ENCODE measurements at places on chromosomes 12 and 14.

GRCh38 chr12:108855284-108856169, 1.9 kb downstream of the SSH1 start:
- DNase-seq, result no peak

GRCh38 chr14:100602621-100603230, 15.5 kb upstream of the BEGAIN start:
- no peak for DNase-seq

DNA sequence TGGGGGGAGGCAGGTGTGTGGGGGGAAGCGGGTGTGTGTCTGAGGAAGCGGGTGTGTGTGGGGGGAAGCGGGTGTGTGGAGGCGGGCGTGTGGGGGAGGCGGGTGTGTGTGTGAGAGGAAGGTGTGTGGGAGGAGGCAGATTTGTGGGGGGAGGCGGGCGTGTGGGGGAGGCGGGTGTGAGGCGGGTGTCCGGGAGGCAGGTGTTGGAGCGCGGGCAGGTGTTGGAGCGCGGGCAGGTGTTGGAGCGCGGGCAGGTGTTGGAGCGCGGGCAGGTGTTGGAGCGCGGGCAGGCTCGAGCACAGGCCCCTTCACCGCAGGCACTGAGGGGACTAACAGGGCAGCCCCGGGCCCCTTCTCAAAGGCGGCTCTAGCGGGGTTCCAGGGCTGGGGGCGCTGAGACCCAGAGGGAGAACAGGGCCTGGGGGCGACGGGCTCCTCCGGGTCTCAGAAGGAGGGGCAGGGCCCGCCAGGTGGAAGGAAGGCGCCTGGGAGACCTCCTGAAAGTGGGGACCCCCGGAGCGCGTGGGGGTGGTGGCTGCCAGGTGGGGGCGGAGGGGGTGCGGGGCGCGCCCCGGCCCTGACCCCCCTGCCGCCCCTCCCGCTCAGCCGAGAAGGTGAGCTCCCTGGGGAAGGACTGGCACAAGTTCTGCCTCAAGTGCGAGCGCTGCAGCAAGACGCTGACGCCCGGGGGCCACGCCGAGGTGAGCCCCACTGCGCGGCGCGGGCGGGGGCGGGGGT, 3.2 kb downstream of the CRIP2 start:
- DNase-seq, result peak; percentile 42

GRCh38 chr12:8871068-8871467, 43.2 kb upstream of the PHC1 start:
- no peak for DNase-seq

DNA sequence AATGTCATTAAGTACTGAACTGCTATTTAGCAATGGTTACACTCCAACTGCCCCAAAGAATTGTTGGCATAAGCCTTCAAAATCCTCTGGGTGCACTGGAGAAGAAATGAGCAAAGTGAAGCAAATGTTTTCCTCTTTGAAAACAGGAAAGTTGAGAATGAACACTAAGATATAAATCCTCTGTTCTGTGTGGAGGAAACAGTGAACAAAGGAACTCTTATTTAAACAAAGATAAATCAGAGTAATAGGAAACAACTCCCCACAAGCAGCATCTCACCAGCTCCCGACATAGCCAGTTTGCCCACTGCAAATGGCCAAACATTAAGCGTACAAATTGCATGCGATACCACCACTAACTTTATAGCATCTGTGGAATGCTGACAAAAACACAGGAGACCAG, 54.0 kb downstream of the BCAT1 start:
- no peak for DNase-seq

DNA sequence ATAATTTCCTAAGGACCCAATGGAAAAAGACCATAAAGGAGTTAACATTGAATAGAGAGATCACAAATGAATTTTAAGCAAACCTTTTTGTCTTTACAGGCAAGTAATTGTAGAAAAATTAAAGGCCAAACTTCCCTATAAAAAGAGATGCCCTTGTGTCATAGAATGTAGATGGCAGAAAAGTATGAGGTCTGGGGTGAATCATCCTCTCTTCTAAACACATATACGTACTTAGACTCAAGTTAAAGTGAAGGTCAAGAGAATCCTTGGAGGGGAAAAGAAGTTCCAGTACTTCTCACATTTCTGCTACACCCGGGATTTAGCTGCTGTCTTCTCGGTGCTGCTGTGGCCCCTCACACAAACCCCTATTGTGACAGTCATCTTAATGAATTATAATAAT, 116.2 kb upstream of the ARID2 start:
- no peak for DNase-seq

DNA sequence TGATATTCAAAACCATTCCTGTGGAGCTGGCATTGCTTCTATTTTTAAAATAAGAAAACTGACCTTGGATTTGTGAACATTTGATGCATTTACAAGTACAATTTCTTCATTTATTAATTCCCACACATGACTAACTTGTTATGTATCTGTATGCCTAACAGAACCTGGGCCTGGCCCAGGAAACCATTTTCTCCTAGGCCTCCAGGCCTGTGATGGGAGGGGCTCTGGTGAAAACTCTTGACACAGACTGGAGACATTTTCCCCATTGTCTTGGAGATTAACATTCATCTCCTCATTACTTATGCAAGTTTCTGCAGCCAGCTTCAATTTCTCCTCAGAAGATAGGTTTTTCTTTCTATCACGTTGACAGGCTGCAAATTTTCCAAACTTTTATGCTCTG, 42.0 kb downstream of the GLIPR1L2 start:
- DNase-seq, result no peak

DNA sequence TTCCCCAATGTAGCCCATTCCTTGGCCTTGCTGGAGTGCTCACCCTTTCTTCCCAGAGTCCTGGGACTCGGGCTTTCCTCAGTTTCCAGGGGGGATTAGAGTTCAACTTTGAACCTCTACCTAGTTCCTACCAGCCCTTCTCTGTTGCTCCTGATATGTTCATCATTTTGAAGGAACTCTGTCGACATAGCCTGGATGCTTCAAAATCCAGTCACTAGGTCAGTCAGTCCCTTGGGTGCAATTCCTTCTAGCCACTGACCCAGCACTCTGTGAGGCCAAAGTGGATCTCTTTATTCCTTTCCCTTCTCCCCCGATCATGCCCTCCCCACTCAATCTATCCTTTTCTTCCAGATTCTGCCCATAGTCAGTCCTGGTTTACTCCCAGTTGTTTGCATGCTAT, 72.3 kb upstream of the TMCC3 start:
- no peak for DNase-seq

GRCh38 chr12:25480145-25480544, 72.9 kb downstream of the LMNTD1 start:
- no peak for DNase-seq

DNA sequence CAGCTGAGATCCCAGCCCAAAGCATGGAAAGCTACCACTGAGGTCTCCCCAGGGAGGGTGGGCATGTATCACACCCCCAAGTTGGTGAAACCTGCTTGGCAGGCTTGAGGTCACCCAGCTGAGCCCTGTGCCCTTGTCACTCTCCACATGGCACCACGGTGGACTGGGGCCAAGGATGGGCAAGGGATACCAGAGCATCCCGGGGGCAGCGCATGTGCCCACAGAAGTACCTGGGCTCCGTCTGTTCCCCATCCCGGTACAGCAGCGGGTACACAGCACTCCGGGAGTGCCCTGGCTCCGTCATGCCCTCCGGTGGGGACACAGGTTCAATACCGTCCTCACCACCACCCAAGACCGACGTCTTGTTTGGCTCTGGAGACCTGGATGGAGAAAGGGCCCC, 38.0 kb downstream of the RFLNA start:
- no peak for DNase-seq

- no peak for DNase-seq
These were observed 594.1 kb downstream of the NRXN3 start for GRCh38 chr14:78764240-78764639.

DNA sequence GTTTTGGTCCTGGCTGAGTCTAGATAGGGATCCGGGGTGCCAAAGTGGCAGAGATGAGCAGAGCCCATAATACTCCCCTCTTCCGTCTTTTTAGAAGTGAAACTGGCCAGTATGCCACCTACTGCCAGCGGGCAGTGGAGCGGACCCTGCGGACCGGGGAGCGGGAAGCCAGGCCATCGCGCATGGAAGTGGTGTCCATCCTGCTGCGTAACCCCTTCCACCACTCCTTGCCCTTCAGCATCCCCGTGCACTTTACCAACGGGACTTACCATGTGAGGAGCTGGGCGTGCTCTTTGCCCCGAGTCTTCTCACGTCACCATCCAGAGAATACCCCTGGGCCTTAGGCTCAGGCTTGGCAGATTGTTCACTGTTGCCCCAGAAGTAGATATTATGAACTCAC, 21.0 kb downstream of the PIGH start:
- no peak for DNase-seq

DNA sequence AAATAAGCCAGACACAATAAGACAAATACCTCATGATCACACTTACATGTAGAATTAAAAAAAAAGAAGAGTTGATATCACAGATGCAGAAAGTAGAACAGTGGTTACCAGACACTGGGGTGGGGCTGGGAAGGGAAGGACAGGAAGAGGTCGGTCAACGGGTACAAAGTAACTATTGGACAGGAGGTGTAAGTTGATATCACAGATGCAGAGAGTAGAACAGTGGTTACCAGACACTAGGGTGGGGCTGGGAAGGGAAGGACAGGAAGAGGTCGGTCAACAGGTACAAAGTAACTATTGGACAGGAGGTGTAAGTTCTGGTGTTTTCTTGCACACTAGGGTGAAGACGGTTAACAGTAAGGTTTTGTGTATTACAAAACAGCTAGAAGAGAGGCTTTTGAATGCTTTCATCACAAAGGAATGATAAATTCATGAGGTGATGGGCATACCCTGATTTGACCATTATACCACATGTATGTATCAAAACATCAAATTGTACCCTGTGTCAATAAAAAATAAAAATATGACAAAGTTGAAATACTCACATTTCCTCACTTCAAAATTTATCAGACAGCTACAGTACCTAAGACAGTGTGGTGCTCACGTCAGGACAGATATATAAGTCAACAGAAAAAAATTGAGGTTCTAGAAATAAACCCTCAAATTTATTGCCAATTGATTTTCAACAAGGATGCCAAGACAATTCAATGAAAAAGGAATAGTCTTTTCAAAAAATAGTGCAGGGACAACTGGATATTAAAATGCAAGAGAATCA, 32.8 kb downstream of the GALC start:
- no peak for DNase-seq
